Natural killer cell treated with Interleukin-12 subunit alpha and Interleukin-12 subunit beta and Interleukin-15 and Interleukin-18, amount 100 ng/mL, for 72 hours (primary cell): ENCODE measurements at places on chromosomes 3 and 15. TPM values are rescaled to one million over a fixed set of nuclear protein-coding genes. Genes with fewer than 3 reads are reported as not detected.

The MME gene
- not detected for total RNA-seq

The DUOX1 gene
- not detected for total RNA-seq

The RAB5A gene
- total RNA-seq = 59.0 TPM

The PP2D1 gene
- not detected for total RNA-seq

The GPR160 gene
- 12.1 TPM for total RNA-seq

The TMEM207 gene
- not detected for total RNA-seq

DNA sequence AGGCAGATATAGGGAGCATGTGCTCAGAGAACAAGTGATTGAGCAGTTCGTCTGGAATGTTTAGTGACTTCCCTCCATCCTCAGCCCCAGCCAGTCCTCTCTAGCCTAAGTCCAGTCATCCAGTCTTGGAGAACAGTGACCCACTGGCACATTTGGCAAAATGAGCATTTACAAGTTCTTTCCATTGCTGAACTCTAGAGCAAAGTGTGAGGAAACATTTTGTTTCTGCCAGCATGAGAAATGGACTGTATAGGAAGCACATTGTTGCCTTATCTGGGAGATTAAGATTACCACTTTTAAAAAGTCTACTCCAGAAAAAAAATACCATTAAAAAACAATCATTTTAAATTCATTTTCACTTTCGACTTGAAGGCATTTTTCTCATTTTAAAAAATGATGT lies 353.6 kb downstream of the SHQ1 start:
- DNase-seq = no peak

DNA sequence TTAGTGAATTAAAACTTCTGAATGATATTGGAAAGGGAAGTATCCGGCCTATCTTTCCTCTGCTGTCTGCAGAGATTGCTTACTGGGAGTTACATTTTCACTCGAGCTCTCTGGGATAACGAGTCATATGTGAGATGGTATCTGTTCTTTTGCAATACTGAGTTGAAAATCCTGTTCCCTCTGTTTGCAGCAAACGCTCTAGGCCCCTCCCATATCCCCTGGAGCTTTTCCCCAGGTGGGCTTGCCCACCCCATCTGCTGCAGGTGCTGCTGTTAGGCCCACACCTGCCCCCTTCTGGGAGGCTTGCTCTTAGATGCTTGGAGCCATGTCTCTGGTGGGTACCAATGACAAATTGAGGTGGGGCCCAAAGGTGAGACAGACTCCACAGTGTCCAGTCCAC lies 42.7 kb upstream of the MTMR10 start:
- DNase-seq = no peak

GRCh38 chr3:134682196-134682880 lies 31.5 kb upstream of the KY start:
- DNase-seq = no peak

GRCh38 chr15:54803134-54803808 lies 393.5 kb downstream of the RSL24D1 start:
- no peak for DNase-seq

- DNase-seq = no peak
Observed at GRCh38 chr3:124298301-124298700, 306.4 kb upstream of the ROPN1 start.

GRCh38 chr3:195914648-195915473 lies 6.5 kb upstream of the TNK2 start:
- peak; percentile 94 for DNase-seq
